ENCODE measurements at places on chromosomes 5 and 9. TPM values are rescaled to one million over a fixed set of nuclear protein-coding genes. Genes with fewer than 3 reads are reported as not detected.

- no peak for DNase-seq
- H3K36me3 ChIP-seq, result peaks cover 5% of the 10 kb centered on the region
- H3K27ac ChIP-seq, result peak overlapping the region; percentile 43
- peak overlapping the region; percentile 65 for H3K4me3 ChIP-seq
These were observed 2.4 kb upstream of the DAB2 start for GRCh38 chr5:39427229-39427628.

DNA sequence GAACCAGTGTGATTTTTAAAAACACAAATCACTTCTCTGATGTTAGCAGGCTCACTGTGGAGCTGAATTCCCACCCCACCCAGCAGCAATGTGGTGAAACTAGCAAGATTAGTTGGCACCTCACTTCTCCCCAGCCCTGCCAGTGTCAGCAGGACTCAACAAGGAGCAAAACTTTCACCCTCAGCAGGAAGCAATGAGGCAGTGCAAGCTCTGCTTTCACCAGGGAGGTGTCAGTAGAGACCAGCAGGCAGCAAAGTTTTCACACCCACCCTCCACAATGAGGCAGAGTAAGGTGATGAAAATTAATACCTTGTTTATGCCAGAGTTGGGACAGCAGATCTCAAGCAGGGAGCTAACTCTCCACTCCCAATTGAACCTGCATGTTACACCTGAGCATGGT, 565.0 kb downstream of the CETN3 start:
- H3K36me3 ChIP-seq, result no peaks in the 10 kb centered on the region
- no peak overlapping the region for H3K4me3 ChIP-seq
- DNase-seq, result no peak
- H3K27me3 ChIP-seq, result no peaks in the 10 kb centered on the region
- no peaks in the 10 kb centered on the region for H3K4me1 ChIP-seq

GRCh38 chr9:28287455-28287854, 714.2 kb upstream of the C9orf72 start:
- no peak overlapping the region for H3K4me3 ChIP-seq
- no peak for DNase-seq
- no peaks in the 10 kb centered on the region for H3K4me1 ChIP-seq
- H3K27ac ChIP-seq, result no peak overlapping the region
- no peaks in the 10 kb centered on the region for H3K27me3 ChIP-seq

DNA sequence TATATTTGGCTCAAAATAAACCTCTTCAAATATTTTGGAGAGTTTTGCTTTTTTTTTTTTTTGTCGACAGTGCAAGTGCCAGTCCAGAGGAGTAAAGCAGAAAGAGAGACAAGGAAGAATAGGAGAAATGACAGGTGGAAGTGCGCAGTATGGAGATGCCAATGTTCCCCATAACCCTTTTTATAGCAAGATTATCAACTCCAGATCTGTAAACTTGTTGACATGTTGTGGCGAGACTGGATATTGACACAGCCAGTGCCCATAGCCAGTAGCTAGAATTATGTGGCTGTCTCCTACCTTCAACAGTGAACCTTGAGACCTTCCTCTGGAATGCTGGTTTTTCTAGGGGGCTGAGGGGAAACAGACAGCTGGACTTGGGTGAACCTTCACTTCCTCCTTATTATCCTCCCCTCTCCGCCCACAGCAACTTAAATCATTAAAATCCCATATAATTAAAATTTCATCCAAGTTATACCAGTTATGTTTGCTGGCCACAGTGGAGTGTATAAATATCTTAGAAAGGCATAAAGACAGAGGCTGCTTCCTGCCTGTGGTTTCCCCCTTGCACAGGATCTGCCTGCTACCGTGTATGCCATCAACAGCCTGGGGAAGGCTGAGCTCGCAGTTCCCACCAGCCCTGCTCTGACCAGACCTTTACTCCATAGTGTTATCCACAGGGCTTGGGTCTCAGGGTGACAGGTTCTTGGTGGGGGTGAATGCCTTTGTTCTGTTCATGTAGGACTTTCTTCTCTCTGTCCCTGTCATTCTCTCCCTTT, 112.3 kb upstream of the ANKH start:
- no peak overlapping the region for H3K27ac ChIP-seq
- H3K4me1 ChIP-seq, result no peaks in the 10 kb centered on the region
- H3K36me3 ChIP-seq, result no peaks in the 10 kb centered on the region
- H3K4me3 ChIP-seq, result no peak overlapping the region

TMC1 gene
- not detected for total RNA-seq

DNA sequence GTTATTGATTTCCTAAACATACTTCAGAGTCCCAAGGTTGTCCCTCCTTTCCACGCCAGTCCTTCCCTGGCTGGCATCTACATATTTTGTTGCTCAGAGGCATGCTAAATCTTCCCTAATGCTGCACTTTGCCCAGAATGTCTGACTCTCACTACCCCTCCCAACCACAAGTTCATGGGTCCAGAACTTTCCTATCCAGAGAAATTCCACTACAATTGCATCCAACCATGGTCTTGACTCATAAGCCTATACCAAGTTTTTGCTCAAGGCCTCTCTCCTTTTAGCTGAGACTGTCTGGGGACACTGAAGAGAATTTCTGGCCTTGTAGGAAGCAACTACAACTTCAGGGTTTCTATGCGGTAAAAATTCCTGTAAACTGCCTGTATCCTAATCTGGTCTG, 206.3 kb downstream of the BNC2 start:
- DNase-seq, result no peak
- peaks cover 11% of the 10 kb centered on the region for H3K36me3 ChIP-seq
- H3K4me1 ChIP-seq, result peaks cover 12% of the 10 kb centered on the region
- H3K4me3 ChIP-seq, result no peak overlapping the region

GRCh38 chr5:69024241-69024651, 69.6 kb upstream of the SLC30A5 start:
- H3K27ac ChIP-seq, result no peak overlapping the region
- no peaks in the 10 kb centered on the region for H3K36me3 ChIP-seq
- no peak for DNase-seq
- no peaks in the 10 kb centered on the region for H3K4me1 ChIP-seq
- H3K27me3 ChIP-seq, result peaks cover 5% of the 10 kb centered on the region
- H3K4me3 ChIP-seq, result no peak overlapping the region

PKD2L2 gene
- total RNA-seq, result not detected

TOPORS gene
- 16.7 TPM for total RNA-seq

SMIM33 gene
- not detected for total RNA-seq

GDA gene
- total RNA-seq, result 13.4 TPM

FOXD4L5 gene
- not detected for total RNA-seq

DNA sequence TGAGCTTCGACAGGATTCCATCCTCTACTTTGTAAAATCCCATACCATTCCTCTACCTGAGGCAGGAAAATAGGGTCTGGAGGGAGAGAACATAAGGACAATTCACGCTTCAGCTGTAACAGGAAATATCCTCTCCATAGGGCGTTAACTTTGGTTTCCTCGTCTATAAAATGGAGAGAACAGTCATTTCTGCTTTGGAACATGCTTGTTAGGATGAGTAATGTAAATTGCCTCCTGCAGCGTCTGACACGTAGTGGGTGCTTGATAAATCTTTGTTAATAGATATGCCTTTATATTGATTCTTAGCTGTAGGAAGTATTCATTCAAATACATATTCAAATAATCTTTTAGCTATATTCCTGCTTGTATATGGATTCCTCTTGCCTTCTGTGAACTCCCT, 711 bp upstream of the SUB1 start:
- peak overlapping the region; percentile 93 for H3K4me3 ChIP-seq
- DNase-seq, result no peak
- H3K27me3 ChIP-seq, result no peaks in the 10 kb centered on the region

SLC6A7 gene
- 0.38 TPM for total RNA-seq

DNA sequence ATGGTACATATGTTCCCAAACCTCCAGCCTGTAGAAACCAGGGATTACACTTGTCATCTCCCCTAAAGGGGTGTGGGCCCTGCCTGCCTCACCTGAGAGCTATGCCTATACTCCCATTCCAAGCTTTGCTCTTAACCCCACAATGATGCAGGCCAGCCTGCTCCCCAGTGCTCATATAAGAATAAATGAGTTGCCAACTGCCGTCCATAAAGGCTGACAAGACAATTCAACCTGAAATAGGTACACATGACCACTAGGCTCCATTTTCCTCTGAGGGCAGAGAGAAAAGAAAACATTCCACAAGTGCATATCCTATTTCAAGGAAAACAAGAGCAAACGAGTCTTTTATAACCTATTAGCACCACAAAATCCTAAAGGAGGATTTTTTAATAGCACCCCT, 28.4 kb downstream of the SKP1 start:
- no peaks in the 10 kb centered on the region for H3K27me3 ChIP-seq
- H3K4me1 ChIP-seq, result peaks cover 17% of the 10 kb centered on the region
- H3K27ac ChIP-seq, result no peak overlapping the region
- peaks cover 19% of the 10 kb centered on the region for H3K36me3 ChIP-seq
- DNase-seq, result no peak

CEL gene
- 4.9 TPM for total RNA-seq

MSANTD3 gene
- 26.4 TPM for total RNA-seq

- DNase-seq, result peak; percentile 81
- peak overlapping the region; percentile 5 for H3K4me3 ChIP-seq
- H3K4me1 ChIP-seq, result peaks cover 21% of the 10 kb centered on the region
- H3K36me3 ChIP-seq, result peaks cover 3% of the 10 kb centered on the region
- H3K27me3 ChIP-seq, result peaks cover 15% of the 10 kb centered on the region
- peak overlapping the region; percentile 65 for H3K27ac ChIP-seq
These were observed 12.4 kb downstream of the PTTG1 start for GRCh38 chr5:160434022-160434531.

FYB1 gene
- 0.33 TPM for total RNA-seq

DNA sequence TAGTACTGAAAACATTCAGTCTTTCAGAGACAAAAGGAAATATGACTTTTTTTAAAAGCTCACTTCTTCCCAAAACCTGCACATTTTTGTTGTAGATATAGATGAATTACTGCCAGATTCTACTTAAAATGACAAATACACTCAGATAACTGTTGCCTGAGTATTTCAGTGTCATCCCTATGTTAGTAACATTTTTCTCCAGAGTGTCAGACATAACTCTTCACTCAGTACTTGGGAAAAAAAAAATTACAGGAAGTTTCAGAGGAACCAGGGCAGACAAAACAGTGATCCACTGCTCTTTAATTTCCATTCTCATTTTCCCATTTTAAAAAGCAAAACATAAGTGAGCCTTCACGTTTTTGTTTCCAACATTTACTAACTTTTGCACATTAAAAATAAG, 79.3 kb upstream of the ITGA1 start:
- H3K27me3 ChIP-seq, result no peaks in the 10 kb centered on the region
- peaks cover 23% of the 10 kb centered on the region for H3K4me1 ChIP-seq
- no peak overlapping the region for H3K4me3 ChIP-seq
- H3K27ac ChIP-seq, result no peak overlapping the region

DNA sequence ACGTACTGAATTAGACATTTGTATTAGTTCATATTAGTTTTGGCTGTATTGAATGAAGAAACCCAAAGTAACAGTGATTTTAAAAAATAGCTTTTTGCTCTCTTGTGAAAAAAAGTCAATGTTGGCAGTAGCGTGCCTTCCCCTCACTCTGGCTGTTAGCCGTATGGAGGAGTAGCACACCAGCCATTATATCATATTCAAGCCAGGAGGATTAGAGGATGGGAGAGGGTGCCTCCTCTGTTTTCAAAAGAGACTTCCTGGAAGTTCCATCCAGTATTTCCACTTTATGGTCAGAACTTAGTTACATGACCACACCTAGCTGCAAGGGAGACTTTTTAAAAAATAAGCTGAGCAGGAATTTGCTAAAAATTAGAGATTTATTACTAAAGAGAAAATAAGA, 41.2 kb downstream of the GPR21 start:
- no peak overlapping the region for H3K4me3 ChIP-seq
- peaks cover 22% of the 10 kb centered on the region for H3K36me3 ChIP-seq
- H3K27ac ChIP-seq, result no peak overlapping the region
- no peak for DNase-seq
- H3K27me3 ChIP-seq, result no peaks in the 10 kb centered on the region

- H3K36me3 ChIP-seq, result no peaks in the 10 kb centered on the region
- H3K4me1 ChIP-seq, result peaks cover 22% of the 10 kb centered on the region
- DNase-seq, result no peak
These were observed 41.5 kb upstream of the HMHB1 start for GRCh38 chr5:143770450-143770849.

DNA sequence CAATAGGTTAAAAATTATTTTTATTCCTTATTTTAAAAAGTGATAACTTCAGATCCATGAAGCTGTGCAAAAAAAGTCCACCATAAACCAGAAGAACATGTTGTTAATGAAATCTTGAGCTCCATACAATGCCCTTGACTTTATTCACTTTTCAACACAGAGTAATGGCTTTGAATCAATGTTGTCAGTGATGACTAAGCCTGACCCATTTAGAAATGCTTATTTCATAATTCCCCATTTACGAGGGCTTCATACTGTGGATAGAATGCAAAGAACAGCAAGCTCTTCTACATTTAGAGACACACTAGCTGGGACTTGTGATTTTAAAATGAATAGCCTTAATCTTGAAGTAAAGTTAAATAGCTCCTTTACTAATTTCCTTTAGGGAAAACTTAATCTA, 25.7 kb upstream of the IL9 start:
- H3K27ac ChIP-seq, result no peak overlapping the region
- no peak for DNase-seq
- H3K4me1 ChIP-seq, result no peaks in the 10 kb centered on the region
- no peaks in the 10 kb centered on the region for H3K36me3 ChIP-seq
- peaks cover 77% of the 10 kb centered on the region for H3K27me3 ChIP-seq

GRCh38 chr9:86563936-86564335, 209.7 kb upstream of the TUT7 start:
- peaks cover 16% of the 10 kb centered on the region for H3K4me1 ChIP-seq
- H3K4me3 ChIP-seq, result no peak overlapping the region
- H3K27ac ChIP-seq, result no peak overlapping the region
- peaks cover 5% of the 10 kb centered on the region for H3K27me3 ChIP-seq
- no peak for DNase-seq
- no peaks in the 10 kb centered on the region for H3K36me3 ChIP-seq

LRRC26 gene
- total RNA-seq, result 0.77 TPM

GRCh38 chr5:151023047-151023615, 2.7 kb downstream of the GPX3 start:
- peaks cover 5% of the 10 kb centered on the region for H3K36me3 ChIP-seq
- no peak for DNase-seq
- H3K27ac ChIP-seq, result no peak overlapping the region
- no peaks in the 10 kb centered on the region for H3K4me1 ChIP-seq
- H3K4me3 ChIP-seq, result no peak overlapping the region
- H3K27me3 ChIP-seq, result peaks cover 10% of the 10 kb centered on the region

GRCh38 chr9:116589392-116590354, 97.4 kb upstream of the TRIM32 start:
- H3K4me3 ChIP-seq, result no peak overlapping the region
- peaks cover 12% of the 10 kb centered on the region for H3K27me3 ChIP-seq
- peaks cover 20% of the 10 kb centered on the region for H3K36me3 ChIP-seq
- DNase-seq, result no peak
- no peak overlapping the region for H3K27ac ChIP-seq
- no peaks in the 10 kb centered on the region for H3K4me1 ChIP-seq
